ENCODE measurements at places on chromosomes 2 and 18.

GRCh38 chr2:171069286-171069956 lies 91.3 kb downstream of the TLK1 start:
- no peak for DNase-seq

DNA sequence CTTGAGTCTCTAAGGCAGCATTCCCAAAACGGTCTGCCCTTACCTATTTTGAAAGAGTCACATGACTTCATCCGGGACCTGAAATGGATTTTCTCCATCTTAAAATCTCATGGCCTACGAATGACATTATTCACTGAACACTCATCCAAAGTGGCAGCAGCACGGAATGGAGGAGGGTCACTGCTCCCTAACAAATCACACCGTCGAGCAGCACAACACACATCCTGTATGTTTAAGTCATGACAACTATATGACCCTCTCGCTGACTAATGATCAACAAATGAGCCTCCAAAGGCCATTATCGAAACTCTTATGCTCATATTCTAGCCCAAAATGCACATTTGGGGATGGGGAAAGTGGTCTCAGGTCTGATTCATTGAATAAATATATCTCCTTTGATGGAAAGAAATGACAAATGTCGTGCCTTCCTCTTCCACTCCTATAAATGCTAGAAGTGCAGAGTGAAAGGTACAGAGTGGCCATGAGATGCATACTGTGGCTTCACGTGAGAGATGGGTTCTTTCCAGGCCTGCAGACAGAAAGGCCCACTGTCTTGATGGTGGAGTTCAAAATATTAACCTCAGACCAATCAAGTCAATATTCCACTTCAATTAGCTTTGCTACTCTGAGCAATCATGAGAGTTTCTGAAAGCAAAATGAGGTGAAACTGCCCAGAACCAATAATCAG lies 70.8 kb downstream of the C2orf76 start:
- DNase-seq: no peak

DNA sequence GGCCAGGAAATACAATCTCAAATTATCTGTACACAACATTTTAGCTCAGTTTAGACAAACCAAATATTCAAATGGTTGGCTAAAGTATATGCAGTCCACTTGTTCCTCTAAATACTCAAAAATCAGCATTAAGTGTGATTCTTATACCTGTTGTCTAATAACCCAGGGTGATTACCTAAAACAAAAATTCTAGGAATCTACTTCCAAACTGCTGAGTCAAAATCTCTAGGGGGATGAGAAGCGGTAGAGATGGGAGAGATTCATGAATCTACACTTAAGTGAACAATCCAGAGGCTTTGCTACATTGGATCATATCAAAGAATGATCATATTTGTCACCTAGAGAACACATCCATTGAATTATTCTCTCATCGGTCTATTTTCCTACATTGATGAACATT lies 420.9 kb upstream of the PKDCC start:
- DNase-seq: no peak

GRCh38 chr2:201269764-201270163 lies 9.4 kb downstream of the CASP8 start:
- DNase-seq: no peak

GRCh38 chr2:227455200-227455599 lies 16.8 kb upstream of the AGFG1 start:
- no peak for DNase-seq

- no peak for DNase-seq
Observed at GRCh38 chr2:103153580-103154284, 391.9 kb downstream of the TMEM182 start.

GRCh38 chr2:157315901-157316300 lies 9.7 kb downstream of the ERMN start:
- no peak for DNase-seq

DNA sequence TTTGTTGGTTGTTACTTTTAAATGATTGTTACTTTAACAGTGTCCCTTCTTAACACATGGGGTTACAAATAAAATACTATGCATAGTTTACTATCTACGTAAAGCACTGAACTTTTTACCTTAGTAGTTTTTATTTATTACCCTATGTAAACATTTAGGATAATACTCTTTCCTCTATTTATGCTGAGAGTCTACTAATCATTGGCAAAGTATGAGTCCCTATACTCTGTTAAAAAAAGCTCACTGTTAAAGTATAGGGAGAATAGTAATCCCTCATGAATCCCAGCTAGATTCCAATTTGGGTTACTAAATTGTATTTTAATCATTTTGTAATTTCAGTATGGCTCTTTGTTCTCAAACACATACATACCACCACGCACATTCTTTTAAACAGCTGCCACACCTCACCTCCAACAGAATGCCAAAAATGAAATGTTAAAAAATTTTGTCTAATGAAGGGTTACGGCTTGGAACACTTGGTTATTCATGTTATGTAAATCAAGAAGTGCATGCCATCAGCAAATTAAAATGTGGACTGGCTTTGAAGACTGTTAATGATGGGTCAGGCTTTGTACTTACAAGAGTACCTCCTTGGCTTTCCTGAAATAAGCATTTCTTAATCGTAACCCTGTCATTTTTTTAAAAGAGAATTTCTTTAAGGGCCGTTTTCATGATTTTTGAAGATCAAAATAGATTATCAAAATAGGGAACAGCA lies 104.9 kb downstream of the TMEM247 start:
- no peak for DNase-seq

- no peak for DNase-seq
Observed at GRCh38 chr2:178320011-178320585, 125.8 kb downstream of the OSBPL6 start.

DNA sequence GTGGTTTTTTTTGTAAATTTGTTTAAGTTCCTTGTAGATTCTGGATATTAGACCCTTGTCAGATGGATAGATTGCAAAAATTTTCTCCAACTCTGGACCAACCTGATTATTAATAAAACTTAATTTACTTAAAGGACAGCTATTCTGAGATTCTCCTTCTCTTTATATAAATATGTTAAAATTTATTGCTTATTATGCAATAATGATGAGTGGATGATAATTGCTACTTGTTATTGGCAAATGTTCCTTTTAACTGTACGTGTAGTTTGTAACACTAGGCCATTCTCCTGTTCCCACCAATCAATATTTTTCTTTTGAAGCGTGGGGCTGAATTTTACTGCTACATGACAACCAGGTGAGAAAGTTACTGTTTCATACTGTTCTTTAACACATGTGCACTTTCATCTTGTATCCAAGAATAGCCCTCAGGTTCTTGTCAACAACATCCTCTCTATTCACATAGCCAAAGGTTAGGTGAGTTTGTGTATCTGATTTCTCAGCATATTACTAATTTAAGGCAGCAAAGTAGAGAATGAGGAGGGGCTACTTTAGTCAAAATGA lies 16.6 kb upstream of the STK17B start:
- no peak for DNase-seq

DNA sequence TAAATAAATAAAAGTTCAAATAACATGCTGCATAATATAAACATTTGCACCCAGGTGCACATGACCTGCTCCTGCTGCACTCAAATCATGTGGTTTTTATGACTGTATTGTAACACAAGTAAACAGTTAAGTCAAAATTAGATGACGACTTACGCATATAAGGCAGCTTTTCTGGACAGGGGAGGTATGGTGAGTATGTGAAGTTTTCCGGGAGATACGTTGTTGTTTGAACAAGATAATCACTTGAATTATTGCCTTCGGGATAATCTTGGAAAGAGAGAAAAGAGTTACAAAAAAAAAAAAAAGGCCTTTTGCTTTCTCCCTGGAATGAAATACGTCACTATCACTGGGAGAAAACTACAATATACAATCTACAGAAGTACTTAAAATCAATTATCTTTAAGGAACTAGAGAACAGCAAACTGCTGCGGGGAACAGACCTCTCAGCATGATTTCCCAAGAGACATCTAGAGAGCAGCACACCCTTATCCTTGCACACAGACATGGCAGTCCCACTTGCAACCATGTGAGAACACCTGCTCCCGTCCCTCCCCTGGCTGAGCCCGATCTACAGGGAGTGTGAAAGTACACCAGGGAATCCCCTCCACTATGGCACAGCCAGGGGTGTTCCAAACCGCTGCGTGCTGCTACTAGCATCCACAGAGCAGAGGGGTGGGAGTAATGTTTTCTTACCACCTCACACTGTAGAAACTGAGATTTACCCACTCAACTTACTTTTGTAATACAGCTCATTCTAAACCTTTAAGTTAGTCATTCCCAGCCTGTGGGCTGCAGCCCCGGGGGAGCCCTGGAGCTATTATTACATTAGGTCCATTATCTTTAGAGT lies 26.3 kb downstream of the B4GALT6 start:
- peak; percentile 40 for DNase-seq

DNA sequence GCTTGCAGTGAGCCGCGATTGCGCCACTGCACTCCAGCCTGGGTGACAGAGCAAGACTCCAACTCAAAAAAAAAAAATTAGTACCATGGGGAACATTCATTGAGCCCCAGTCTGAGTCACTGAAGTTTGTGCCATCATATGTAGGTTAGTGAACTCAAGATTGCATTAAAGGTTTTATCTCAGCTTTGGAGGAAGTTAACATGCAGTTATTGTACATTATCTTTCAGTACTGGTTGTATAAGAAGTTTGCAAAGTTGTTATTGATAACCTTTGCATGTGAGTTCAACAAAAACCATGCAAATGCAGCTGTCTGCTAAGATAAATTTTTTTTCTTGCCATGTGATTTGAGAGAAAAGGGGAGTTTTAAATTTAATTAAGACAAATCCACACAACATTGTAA lies 95.7 kb downstream of the MEIS1 start:
- DNase-seq: no peak

DNA sequence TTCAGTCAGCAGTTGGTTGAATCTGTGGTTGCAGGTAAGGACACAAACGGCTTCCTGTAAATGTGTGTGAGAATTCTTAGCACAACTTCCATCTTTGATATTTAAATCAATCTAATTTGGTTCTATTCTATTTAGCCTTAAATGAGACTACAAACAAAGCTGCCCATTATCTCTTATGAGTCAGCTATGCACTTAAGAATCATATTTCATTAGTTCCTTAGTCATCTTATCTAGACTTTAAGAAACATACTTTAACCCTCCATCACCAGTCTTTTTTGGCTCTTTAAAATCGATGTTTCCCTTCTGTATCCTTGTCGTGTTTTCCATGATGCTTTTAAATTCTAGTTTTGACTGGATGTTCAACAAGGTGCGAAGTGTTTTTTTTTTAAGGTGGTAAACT lies 114.4 kb upstream of the TMEM200C start:
- no peak for DNase-seq

DNA sequence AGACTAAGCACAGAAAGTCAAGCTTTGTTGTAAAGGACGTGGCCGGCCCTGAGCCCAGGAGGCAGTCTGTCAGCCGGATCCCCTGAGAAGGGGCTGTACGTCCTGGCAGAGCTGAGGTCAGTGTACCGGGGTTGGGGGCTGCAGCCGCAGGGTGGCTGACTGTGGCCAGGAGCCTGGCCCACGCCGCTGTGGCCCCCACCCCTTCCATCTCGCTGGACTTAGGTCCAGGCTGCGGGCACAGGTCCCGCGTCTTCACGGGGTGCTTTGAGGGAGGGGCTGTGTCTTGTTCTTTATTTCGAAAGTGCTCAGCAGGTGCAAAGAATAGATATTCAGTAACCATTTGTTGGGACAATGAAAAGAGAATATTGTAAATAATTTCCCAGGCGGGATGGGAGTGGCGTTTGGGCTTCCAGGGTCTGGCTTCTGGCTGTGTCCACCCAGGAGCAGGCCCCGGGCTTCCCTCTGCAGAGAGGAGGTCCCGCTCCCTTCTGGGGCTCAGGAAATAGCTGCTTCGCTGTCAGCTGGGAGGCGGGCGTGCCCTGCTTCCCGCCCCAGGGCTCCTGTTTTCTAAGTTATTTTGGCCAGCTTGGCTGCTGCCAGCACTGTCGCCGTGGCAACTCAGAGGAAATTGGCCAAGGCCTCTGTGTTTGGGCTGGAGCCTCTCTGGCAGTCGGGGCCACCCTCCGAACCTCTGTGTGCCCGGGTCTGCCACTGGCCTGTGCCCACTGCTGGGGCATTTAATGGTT lies 7.4 kb downstream of the NFATC1 start:
- DNase-seq: no peak

DNA sequence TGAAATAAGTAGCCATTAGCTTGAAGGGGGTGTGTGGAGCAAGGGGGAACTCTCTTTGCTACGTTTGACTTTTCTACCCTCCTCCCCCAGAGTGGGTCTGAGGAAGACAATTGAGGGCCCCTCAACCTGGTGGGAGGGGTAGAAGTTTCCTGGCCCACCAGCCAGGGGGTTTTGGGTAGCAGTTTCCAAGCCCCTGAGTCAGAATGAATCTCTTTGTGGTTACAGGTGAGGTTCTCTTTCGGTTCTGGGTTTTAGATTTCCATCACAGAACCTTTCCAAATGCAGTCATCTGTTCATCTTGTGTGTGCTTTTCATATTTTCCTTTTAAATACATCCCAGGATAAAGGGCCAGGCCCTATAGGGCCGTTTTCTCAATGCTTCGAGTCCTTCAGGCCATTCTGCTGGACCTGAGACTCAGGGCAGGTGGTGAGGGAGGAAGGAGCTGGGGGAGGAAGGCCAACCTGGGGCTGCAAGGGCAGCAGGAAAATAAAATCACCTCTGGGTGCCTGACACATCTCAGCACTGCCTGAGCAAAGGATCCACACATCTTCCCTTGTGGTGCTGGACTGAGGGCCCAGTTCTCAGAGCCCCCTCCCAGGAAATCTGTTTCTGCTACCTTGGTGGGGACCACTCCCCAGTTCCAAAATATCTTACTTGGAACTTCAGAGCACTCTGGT lies 4.7 kb downstream of the LBH start:
- peak; percentile 40 for DNase-seq

DNA sequence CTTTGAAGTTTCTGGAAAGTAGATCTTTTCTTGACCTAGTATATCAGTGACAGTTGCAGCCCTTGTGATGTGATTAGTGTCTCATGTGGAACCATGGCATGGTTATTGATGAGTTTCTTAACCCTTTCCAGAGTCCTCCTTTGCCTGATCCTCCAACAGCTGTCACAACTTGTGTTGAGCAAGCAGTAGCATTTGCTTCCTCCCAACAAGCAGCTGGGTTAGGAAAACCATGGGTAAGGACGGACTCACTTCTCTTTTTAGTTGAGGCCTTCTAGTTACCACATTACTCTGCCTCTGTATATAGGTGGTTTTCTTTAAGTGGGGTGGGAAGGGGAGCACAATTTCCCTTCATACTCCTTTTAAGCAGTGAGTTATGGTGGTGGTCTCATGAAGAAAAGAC lies 96.3 kb downstream of the XRCC5 start:
- DNase-seq: no peak

DNA sequence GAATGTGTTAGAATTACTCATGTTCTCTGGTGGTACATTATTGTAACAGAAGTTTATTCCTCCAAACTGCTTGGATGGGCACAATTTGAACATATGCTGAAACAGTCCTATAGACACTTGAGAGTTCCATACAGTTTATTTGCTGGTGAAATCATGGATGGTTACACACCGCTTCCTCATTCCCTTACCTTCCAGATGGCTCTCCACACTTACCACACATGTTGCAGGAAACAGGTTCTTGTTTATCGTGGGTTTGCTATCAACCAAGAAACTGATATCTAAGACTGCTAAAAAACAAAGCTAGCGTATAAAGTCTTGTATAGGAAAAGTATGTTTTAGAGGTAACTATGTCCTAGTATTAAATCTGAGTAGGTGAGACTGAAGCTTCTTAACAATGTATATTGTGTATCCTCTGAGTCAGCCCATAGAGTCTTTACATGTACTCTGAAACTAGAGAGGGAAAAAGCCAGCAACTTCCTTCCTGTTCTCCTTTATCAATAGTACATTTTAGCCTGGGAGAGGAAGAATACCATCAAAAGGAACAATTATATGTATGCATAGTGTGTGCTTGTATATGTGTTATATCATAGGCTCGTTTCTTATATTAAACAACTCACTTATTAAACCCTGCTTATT lies 313.1 kb downstream of the PLCL1 start:
- no peak for DNase-seq
